ENCODE measurements at places on chromosomes 2 and 18.

GRCh38 chr2:162261032-162261945 lies 18.0 kb upstream of the FAP start:
- no peak for DNase-seq

GRCh38 chr18:36889742-36890141 lies 60.8 kb downstream of the KIAA1328 start:
- DNase-seq = no peak

GRCh38 chr2:66865161-66865560 lies 430.2 kb downstream of the MEIS1 start:
- no peak for DNase-seq

DNA sequence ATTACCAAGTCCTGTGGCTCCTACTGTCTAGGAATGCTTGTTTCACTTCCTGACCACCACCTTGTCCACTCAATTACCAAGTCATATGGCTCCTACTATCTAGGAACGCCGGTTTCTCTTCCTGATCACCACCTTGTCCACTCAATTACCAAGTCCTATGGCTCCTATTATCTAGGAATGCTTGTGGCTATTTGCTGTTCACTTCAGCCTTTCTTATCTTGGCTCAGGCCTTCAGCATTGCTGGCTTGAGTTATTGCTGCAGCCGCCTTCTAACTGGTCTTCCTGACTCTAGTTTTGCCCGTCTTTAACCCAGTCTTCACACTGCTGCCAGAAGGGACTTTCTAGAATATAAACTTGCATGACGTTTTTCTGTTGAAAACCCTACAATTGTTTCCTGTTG lies 82.5 kb upstream of the GAREM1 start:
- no peak for DNase-seq
